ENCODE measurements at places on chromosomes 11 and 22.

- no peak for DNase-seq
Observed at GRCh38 chr11:38460429-38460828, 1862.4 kb upstream of the RAG2 start.

GRCh38 chr11:122864386-122865115 is 18.0 kb upstream of the JHY start:
- DNase-seq = no peak

DNA sequence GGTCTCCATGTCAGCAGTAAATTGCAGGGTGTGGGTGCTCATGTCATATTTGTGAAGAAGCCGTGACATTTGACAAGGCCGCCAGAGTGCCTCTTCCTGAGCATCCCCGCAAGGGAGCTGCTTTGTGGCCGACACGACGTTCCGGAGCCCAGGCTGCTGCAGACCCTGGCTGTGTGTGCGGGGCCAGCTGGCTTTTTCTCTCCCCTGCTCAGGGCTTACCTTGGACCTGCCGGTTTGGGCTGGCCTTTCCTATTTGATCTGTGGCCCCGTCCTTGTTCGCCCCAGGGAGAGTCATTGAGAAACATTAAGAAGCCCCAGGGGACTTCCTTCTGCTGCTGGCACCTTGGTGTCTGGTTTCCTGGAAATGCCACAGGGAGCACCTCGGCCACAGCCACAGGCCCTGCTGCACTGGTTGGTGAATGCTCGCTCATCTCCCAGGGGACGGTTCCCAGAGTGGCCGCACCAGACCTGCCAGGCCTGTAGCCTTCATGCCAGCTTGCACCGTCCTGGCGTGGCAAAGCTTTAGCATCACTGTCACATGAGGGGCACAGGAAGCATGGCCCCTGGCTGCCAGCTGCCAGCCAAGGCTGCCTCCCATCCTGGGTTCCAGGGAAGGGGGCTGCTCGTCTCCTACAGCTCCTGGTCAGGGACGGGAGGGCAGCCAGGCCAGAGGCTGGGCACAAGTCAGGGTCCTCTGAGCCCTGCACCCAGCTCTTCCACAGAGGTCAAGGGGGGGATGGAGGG is 5.4 kb downstream of the GRK2 start:
- DNase-seq = no peak

DNA sequence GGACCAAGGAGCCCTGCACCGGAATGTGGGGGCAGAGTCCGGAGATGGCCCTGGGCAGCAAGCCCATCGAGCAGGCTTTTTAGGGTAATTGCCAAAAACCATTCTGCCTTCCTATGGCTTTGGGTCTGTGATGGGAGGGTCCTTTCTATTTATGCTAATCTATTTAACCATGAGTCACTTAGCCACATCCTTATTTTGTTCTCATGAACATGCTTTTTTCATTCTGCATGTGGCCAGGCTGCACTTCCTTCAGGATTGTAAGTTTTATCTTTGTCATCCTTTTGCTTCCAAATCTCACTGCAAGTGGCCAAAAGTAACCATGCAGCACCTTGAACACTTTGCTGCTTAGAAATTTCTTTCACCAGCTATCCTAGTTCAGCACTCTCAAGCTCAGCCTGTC is 88.3 kb downstream of the EFCAB6 start:
- DNase-seq = no peak

GRCh38 chr22:17343766-17344165 is 25.5 kb upstream of the CECR2 start:
- no peak for DNase-seq

- no peak for DNase-seq
Observed at GRCh38 chr11:32478277-32478731, 43.0 kb upstream of the WT1 start.

DNA sequence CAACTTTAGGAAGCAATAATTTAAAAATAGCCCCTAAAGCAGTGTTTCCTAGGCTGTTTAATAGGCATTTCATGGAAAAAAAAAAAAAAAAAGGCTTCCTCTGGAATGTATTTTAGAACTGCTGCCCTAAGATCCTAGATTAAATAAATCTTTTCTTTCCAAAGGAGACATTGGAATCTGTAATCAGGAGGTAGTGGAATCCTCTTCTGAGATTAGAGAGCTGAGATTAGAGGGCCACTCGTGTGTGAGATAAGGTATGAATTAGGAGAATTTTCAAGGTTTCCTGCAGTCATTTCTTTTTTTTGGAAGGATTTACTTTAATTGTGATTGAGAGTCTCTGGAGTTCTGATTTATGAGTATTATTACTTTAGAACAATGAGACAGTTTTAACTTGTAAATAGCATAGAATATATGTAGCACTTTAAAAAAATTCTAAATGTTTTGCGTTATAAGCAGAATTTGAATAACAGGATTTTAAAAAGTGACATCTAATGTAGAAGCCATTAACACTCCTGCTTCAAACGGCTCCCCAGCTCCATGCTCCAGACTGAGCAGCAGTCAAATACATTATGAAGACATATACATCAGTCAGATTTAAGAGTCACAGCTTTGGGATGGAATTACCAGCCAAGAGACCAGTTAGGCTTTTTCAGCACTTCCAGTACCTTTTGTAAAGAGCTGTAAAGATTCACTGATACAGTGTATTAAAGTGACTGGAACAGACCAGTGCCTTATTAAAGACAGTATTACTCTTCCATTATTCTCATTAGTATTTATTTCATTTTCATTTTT is 5.0 kb downstream of the EED start:
- no peak for DNase-seq

DNA sequence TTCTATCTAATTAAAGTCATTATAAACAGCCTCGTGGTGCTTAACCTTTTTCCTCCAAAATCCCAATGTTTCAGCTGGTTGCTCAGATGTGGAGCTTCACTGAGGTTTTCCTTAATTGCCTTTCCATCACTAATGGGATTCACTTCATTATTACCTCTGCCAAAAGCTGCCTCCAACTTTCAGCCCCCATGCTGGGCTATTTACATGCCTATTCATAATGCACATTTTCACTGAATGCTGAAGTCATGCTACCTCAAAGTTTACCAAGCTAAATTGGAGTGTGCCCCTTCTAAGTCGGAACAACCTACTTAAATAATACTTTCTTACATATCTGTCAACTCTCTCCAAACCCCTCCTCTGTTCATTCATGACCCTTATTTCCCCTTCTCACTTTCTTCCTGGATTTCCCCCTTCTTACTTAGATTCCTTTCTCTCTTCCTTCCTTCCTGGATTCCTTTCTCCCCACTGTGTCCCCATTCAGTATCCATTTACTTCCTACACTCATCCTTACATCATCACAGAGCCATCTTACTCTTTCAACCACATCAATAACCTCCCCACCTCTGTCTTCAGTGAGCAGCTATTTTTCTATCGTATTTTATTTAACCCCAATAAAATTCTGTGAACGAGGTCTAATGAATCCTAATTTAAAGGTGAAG is 887.3 kb upstream of the TENM4 start:
- DNase-seq = no peak

GRCh38 chr11:115458877-115459276 is 45.3 kb downstream of the CADM1 start:
- no peak for DNase-seq

DNA sequence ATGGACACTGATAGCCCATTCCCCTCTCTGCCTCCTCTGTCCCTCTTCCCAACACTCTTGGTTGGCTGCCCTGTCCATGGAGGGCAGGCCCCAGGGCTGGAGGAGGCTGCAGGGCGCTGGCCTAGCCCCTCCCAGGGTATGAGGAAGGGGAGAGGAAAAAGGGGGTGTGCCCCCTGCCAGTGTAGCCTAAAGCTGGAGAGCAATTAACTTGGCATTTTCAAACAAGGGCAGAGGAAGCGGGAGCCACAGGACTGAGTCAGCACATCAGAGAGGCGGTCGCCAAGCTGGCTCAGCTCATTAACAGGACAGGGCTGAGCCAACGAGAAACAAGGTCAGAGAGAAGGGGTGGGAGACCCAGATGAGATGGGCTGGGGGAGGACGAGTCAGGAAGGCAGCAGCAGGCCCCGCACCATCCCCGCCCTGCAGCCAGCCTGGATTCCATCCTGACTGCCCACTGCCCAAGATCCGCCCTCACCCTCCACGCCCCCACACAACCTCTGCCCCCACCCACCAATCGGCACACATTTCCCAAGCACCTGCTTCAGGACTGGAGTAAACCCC is 76.3 kb downstream of the BUD13 start:
- DNase-seq = no peak

GRCh38 chr11:122746050-122746478 is 90.5 kb downstream of the UBASH3B start:
- no peak for DNase-seq

- no peak for DNase-seq
Observed at GRCh38 chr22:47929646-47930185, 1167.3 kb downstream of the TBC1D22A start.

GRCh38 chr11:5608808-5609207 is 12.4 kb downstream of the TRIM6 start:
- DNase-seq = no peak

GRCh38 chr22:46121079-46121478 is 29.2 kb upstream of the PPARA start:
- no peak for DNase-seq

DNA sequence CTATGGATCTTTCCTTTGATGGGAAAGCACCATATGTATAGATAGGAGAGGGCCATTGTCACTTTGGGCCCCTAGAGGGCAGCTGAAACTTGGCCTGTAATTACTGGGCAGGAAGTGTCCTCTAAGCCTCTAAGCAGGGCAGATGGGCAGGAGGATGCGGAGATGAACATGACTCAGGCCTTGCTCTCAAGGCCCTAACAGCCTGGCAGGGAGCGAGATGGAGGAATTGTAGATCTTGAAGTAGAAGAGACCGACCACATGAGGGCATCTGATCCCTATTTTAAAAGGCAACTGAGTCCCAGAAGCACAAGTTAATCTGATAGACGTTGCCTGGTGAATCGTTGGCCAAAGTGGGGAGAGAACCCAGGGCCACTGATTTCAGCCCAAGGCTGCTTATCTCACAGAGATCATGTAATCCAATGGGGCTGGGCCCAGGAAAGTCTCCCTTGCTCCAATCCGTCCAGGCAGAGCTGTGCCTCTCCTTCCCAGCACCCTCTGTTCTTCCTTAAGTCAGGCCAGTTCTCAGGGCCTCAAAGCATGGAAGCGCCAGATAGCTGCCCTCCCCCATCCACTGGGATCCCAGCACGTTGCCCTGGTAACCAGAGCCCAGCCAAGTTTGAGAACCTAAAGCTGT is 2.5 kb upstream of the SEPTIN3 start:
- peak; percentile 82 for DNase-seq

GRCh38 chr11:26584818-26585217 is 12.8 kb upstream of the MUC15 start:
- no peak for DNase-seq

DNA sequence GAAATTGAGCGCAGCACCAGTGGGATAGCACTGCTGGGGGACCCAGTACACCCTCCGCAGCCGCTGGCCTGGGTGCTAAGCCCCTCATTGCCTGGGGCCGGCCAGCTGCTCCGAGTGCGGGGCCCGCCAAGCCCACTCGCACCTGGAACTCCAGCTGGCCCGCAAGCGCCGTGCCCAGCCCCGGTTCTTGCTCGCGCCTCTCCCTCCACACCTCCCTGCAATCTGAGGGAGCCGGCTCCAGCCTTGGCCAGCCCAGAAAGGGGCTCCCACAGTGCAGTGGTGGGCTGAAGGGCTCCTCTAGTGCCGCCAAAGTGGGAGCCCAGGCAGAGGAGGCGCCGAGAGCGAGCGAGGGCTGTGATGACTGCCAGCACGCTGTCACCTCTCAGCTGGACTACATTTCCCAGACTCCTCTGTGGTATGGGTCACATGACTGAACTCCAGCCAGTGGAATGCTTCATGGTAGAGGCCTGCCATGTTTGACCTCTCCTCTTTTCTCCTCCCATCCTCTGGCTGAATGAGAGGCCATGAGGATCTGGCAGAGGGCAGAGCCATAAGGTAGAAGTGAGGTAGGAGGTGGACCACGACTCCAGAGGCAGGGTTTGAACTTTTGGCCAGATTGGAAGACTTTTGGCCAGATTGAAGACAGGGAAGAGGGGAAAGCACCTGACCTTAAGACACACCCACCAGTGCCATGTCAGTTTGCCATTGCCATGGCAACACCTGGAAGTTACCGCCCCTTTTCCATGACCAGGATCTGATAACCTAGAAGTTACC is 6.2 kb downstream of the MRGPRD start:
- no peak for DNase-seq

GRCh38 chr11:58958500-58958899 is 19.2 kb downstream of the GLYATL1 start:
- no peak for DNase-seq

DNA sequence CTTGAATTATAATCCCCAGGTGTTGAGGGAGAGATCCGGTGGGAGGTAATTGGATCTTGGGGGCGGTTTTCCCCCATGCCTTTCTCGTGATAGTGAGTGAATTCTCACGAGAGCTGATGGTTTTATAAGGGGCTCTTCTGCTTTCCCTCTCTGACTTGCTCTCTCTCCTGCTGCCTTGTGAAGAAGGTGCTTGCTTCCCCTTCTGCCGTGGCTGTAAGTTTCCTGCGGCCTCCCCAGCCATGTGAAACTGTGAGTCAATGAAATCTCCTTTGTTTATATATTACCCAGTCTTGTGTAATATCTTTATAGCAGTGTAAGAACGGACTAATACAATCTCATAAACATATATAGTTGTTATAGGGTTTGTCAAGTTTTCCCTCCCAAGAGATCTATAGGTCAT is 32.8 kb downstream of the KCNE3 start:
- no peak for DNase-seq

- no peak for DNase-seq
Observed at GRCh38 chr11:97079244-97079643, 689.4 kb downstream of the JRKL start.

All from fibroblast of the conjunctiva (primary cell).